ENCODE measurements at places on chromosomes 12 and 14.

DNA sequence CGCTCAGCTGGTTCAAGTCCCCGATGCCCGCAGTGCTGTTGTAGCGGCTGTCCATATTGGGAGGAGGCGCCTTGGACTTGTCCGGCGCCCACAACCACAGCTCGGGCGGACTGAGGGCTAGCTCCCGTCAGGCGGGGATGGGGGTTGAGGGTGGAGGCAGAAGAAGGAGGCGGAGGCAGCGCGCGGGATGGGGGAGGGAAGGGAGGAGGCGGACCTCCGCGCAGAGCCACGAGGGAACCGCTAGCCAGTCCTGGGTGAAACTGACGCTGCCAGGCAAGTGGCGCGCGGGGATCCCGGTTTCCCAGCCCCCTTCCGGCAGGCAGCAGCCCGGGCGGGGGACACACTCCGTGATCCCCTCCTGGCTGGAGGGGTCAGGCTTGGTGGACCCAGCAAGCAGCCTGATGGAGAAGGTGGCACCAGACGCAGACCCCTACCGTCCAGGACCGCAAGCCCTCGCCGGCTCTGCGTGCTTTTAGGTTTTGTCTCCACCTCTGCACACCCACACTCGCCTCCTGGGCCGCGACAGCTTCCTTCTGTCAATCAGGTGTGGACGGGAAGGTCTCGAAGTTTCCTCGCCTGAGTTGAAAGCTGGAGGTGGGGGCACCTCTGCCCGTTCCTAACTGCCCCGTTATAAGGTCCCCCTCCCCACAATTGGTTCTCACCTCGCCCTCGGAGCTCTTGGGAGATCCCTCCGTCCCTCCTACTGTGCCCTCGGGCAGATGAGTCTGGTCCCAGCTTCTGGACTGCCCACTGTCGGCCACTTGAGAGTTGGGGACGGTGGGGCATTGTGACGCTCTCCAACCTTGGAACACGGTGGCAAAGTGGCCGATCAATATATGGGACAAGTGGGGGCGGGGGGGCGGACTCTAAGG lies at the start of gene CPNE8:
TSS of gene CPNE8 (minus strand) at position 112 of the 872 bp plus-strand sequence. CDS start at position 55, 57 bp downstream.
- peaks cover 22% of the 10 kb centered on the region for H3K4me1 ChIP-seq
- peak within 1 kb of the TSS; percentile 68 for H3K27ac ChIP-seq
- H3K27me3 ChIP-seq = no peaks in the 10 kb centered on the region
- H3K36me3 ChIP-seq = no peaks in the 10 kb centered on the region

DNA sequence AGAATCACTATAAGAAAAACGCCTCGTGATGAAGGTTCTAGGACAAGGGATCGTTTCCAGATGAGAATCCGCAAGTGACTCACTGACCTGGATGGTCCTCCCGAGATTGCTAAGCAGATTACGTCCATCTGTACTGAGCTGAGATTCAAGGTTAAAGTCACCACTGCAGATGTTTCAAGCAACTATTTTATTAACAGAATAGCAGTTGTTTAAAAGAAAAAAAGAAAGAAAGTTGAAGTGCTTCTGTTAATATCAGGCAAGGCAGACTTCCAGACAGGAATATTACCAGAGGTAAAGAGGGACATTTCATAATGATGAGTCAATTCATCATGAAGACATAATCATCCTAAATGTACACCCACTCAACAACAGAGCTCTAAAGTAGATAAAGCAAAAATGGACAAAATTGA lies 17.9 kb downstream of the PXN start:
- no peaks in the 10 kb centered on the region for H3K36me3 ChIP-seq
- no peak for DNase-seq
- no peak overlapping the region for H3K4me3 ChIP-seq

DNA sequence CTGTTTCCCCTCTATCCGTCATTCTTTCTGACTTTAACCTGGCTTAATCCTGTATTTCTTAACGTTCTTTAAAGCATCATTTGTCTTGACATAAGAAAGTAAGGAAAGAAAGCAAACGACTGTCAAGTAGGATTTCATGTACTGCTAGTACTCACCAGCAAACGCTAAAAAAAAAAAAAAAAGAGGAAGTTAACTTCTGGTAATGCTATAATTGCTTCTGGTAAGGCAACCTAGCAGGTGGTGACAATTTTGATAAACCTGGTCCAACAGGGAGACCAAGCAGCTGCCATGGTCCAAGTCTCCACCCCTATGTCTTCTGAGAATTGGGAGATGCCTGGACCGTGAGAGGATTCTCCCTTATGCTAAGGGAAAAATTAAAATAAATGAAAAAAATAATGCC lies 306.6 kb downstream of the DAD1 start:
- H3K27ac ChIP-seq = no peak overlapping the region
- DNase-seq = peak; percentile 46
- no peak overlapping the region for H3K4me3 ChIP-seq

GRCh38 chr14:100618763-100619320 lies 31.6 kb upstream of the BEGAIN start:
- no peak overlapping the region for H3K27ac ChIP-seq
- DNase-seq = no peak
- peaks cover 49% of the 10 kb centered on the region for H3K4me1 ChIP-seq
- H3K27me3 ChIP-seq = no peaks in the 10 kb centered on the region
- no peaks in the 10 kb centered on the region for H3K36me3 ChIP-seq
- H3K4me3 ChIP-seq = no peak overlapping the region

GRCh38 chr12:7075939-7076338 lies 15.4 kb downstream of the C1S start:
- H3K27me3 ChIP-seq = no peaks in the 10 kb centered on the region
- no peaks in the 10 kb centered on the region for H3K36me3 ChIP-seq
- no peak overlapping the region for H3K4me3 ChIP-seq
- DNase-seq = no peak
- peaks cover 8% of the 10 kb centered on the region for H3K4me1 ChIP-seq
- no peak overlapping the region for H3K27ac ChIP-seq

DNA sequence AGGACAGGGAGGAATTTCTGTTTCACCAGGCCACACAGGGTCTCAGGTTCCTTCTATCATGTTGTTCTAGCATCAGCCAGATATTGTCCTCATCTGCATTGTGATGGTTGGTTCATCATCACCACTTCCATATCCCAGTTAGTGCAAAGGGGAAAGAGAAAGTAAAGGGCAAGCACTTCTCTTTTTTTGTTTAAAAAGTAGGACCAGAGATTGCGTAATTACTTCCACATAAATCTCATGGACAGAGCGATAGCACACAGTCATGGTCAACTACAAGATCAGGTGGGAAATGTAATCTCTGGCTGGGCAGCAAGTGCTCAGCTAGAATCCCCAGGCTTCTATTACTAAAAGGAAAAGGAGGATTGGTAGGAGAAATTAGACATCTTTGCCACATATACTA lies 155.1 kb downstream of the KIF21A start:
- no peaks in the 10 kb centered on the region for H3K4me1 ChIP-seq
- H3K27me3 ChIP-seq = no peaks in the 10 kb centered on the region
- no peaks in the 10 kb centered on the region for H3K36me3 ChIP-seq
- DNase-seq = peak; percentile 42
